ENCODE measurements at places on chromosomes 5 and 9. TPM values are rescaled to one million over a fixed set of nuclear protein-coding genes. Genes with fewer than 3 reads are reported as not detected.

- no peak for DNase-seq
These were observed 29.0 kb upstream of the SSBP2 start for GRCh38 chr5:81779916-81780266.

DNA sequence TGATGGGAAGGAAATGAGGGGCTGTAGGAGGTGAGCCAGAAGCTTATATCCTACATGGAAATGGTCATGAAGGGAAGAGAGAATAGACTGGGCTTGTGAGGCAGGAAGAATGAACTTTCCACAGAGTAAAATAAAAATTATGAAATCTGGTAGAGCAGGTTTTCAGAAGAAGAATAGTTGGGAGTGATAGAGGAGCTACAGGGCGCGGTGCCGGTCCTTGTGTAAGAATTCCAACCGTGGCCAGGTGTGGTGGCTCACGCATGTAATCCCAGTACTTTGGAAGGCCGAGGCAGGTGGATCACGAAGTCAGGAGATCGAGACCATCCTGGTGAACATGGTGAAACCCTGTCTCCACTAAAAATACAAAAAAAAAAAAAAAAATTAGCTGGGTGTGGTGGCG is 8.9 kb upstream of the UNC13B start:
- no peak for DNase-seq

GRCh38 chr5:138927979-138928378 is 52.8 kb upstream of the LRRTM2 start:
- DNase-seq = peak; percentile 78

GRCh38 chr5:5039918-5040317 is 100.2 kb upstream of the ADAMTS16 start:
- DNase-seq = no peak

The TAF11L10 gene
- not detected for total RNA-seq

The LRRTM2 gene
- 104 TPM for total RNA-seq

The ZBED3 gene
- 2.2 TPM for total RNA-seq

The ARHGEF28 gene
- total RNA-seq = 6.7 TPM

Data from occipital lobe (tissue), 3 donors.